ENCODE measurements at places on chromosomes 7 and 10.

DNA sequence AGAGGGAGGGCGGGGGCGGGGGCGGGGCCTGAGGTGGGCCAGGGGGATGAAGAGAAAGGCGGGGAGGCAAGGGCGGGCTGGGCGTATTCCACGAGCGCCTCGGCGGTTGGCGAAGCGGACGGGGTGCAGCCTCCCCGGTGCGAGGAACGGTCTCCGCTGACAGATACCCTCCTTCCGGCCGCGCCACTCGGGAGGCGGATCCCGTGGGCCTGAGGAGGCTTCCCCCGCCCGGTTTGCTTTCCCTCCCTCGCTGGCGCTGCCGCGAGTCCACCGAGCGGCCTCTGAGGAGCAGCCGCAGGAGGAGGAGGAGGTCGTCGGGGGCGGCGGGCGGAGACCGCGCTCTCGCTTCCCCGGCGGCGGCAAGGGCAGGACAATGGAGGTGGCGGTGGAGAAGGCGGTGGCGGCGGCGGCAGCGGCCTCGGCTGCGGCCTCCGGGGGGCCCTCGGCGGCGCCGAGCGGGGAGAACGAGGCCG, at the start of gene TRIM24:
Gene TRIM24, plus strand, starts transcription at position 84 of the 473 bp plus-strand sequence. Its CDS starts 290 bp downstream, at position 374.
- DNase-seq = no peak

GRCh38 chr7:91533996-91534395, 269.8 kb downstream of the FZD1 start:
- no peak for DNase-seq

DNA sequence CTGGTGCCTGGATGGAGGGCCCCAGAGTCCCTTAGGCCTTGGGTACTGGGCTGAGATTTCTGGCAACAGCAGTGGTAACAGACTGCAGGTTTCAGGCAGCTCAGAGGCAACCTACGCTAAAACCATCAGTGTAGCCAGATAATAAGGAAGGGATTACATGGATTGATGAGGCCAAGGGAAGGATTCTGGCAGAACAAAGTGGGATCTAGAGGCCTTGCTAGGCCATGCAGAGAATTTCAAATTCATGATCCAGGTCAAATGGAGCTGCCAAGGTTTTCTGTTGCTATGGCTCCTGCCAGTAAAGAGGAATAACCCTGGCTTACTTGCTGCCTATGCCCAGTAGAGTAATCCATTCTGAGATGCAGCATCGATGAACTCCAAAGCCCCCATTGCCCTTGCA, 445.7 kb downstream of the ADRA2A start:
- no peak for DNase-seq

DNA sequence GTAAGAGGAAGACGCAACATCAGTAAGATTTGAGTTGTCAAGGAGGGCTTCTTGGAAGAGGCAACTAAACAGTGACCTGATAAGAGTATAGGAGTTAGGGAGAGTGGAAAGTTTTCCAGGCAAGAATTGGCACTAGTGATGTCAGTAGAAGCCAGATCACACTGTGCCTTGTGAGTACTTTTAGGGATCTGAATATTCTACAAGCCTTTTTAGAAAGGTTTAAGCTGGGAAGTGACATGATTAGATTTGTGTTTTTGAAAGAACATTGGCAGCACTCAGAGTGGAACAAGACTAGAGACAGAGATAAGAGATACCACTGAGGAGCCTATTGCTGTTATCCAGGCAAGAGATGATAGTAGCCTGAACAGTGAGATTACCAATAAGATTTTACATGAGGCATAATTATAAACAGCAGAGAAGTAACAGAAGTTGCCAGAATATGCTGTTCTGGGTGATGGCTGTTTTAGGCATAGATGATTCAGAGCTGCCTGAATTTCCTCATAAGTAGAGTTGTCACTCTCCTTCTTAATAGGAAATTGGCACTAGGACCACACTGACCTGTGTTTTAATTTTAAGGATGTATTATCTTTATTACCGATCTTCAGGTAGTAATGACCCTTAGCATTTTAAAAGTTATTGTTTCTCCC, 45.6 kb downstream of the NHLRC2 start:
- no peak for DNase-seq

- no peak for DNase-seq
Observed at GRCh38 chr7:47402941-47403866, 178.7 kb downstream of the TNS3 start.

- DNase-seq = no peak
Observed at GRCh38 chr7:79880312-79880711, 254.3 kb upstream of the GNAI1 start.

DNA sequence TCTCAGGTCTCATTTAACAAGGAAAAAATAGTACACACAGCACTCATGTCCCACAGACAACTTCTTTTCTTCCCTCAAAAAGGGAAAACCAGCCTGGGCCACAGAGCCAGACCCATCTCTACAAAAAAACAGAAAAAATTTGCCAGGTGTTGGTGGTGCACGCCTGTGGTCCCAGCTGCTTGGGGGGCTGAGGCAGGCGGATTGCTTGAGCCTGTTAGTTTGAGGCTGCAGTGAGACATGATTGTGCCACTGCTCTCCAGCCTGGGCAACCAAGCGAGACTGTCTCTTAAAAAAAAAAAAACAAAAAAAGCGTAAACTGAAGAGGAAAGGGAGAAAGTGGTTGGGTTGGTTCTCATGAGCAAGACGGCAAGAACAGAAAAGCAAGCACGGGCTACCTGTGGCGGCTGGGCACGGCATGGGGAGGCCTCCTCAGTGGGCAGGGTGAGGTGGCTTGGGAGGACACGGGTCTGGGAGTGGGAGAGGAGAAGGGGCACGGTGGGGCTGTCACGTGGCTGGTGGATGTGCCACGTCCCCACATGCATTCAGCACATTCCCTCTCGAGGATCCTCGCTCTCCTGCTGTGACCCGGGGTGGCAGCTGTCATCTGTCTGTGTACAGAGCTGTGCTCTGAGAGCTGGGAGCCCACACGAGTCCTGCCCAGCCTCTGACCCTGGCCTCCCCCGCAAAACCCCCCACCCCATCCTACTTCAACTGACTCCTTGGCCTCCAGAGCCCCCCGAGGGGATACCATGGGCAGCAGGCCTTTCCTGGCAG, 219.7 kb downstream of the MLLT10 start:
- DNase-seq = no peak

GRCh38 chr7:150969475-150969874, 8.6 kb downstream of the KCNH2 start:
- no peak for DNase-seq

DNA sequence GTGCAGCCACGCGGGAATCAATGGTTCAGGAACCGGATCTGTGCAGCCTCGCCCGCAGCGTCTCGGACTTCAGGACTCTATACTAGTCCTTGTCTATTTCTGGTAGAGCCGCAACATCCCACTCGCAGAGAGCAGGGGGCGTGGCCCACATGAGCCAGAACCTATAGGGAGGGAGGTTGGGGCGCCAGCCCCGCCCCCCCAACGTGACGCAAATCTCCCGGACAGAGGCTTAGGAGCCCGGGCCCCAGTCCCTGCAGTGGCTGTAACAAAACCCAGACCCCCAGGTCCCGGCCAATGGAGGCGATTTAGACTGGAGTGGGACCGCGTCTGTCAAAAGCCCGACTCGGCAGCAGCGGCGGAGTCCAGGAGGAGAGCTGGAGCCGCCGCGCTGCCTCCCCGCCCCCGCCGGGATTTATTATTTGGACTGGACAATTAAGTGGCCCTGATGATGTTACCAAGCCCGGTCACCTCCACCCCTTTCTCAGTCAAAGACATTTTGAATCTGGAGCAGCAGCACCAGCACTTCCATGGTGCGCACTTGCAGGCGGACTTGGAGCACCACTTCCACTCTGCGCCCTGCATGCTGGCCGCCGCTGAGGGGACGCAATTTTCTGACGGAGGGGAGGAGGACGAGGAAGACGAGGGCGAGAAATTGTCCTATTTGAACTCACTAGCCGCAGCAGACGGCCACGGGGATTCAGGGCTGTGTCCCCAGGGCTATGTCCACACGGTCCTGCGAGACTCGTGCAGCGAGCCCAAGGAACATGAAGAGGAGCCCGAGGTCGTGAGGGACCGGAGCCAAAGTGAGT, at the start of gene NKX2-3:
Gene NKX2-3, plus strand, starts transcription at position 256 of the 809 bp plus-strand sequence. Its CDS starts 190 bp downstream, at position 446.
- DNase-seq = no peak

- no peak for DNase-seq
Observed at GRCh38 chr10:6465854-6466601, 114.0 kb downstream of the PRKCQ start.

DNA sequence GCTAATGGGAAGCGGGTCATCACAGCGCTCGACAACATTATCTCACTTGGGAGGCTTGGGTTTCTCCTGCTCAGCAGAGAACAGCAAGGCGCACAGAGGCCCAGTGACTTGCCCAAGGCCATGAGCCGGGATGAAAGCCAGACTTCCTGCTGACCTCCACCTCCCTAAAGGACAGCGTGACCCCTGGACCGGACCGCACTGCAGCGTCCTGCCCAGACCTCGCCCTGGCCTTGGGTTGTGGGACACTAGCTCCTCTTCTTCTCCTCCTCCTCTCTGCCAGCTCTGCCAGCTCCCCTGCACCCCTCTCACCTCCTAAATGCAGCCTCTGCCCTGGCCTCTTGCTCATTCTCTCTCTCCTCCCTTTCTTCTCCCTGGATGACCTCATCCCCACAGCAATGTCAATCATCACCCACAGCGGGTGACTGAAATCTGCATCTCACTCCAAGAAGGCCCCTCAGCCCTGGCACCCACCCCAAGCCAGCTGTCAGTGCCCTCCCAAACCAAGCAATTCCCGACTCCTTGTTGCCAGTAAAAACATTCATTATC, 19.4 kb downstream of the SPOCK2 start:
- DNase-seq = no peak

DNA sequence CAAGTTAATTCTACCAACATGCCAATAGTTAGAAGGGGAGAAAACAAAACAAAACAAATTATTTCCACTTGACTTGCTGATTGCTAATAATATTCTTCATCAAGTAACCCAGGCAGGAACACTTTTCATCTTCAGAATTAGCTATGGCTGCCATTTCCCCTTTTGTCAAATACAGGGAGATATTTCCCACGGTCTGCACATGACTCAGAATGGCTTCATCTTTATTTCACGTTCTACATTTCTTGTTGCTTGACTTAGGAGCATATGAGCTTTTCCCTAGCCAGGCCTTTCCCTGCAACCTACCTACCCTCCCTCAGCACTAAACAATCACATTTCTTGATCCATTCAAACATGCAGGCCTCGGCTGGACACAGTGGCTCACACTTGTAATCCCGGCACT, 6.5 kb downstream of the CPVL start:
- no peak for DNase-seq

GRCh38 chr7:81140775-81141174, 221.9 kb upstream of the SEMA3C start:
- no peak for DNase-seq

- DNase-seq = no peak
Observed at GRCh38 chr10:98260752-98261151, 7.2 kb downstream of the LOXL4 start.

GRCh38 chr10:71584461-71584860, 135.1 kb downstream of the C10orf105 start:
- no peak for DNase-seq

DNA sequence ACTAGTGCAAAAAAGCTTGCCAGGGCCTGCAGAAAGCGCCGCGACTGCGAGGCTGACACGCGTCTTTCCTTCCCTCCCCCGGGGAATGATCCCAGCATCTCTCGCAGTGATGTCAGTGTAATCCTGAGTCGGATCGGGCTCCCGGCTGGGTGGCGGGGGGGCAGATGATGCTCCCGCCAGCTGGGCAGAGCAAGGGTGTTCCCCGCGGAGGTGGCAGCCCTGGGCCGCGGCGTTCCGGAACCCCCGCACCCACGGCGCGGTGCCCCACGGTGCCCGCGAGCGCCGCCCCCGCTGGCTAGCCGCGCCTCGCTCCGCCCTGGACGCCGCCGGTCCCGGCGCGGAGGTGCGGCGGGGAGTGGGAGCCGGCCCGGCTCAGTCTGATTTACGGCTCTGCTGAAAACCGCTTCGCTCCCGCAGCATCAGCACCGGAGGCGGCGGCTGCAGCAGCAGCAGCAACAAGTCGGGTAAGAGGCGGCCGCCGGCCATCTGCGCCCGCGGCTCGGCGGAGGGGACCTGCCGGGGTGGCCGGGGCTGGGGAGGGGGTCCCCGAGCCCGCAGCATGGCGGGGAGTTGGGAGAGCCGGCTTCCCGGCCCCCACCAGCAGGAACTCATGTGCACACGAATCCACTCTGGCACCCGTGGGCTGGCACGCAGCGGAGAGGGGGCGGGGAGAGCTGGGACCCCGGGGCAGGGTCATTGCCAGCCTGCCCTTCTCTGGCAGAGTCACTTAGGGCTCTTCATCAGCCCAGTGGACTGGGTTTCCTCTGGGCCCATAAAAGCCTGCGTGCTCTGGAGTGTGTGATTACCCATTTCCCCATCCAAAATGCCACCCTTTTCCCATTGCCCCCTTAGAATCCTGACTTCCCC, at the start of gene ZNF365:
Gene ZNF365, plus strand, starts transcription at position 375 of the 867 bp plus-strand sequence. CDS start 1,825 bp downstream, outside the sequence.
- no peak for DNase-seq

GRCh38 chr10:42951486-42952251, 125.2 kb upstream of the RET start:
- DNase-seq = no peak

DNA sequence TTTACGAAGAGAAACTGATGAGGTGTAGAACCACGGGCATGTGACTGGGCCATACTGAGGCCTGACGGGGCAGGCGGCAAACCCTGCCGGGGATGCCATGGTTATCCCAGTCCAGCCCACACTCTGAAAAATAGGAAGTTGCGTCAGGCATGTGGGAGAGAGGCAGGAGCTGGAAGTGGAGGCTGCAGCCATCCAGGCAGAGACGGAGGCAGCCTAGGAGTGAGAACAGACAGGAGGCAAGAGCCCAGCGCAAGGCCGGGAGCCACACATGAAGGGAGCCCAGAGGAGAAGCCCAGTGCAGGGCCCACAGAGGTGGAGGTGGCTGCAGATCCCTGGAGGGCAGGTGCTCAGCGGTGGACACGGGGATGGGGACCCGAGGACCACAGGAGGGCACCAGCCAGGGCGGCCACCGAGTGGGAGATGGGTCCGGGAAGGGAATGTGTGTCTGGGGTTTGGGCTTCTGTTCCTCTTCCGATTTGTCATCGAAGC, 175.2 kb upstream of the PPP2R2D start:
- no peak for DNase-seq

- DNase-seq = no peak
Observed at GRCh38 chr10:21217748-21218367, 307.6 kb downstream of the SKIDA1 start.

DNA sequence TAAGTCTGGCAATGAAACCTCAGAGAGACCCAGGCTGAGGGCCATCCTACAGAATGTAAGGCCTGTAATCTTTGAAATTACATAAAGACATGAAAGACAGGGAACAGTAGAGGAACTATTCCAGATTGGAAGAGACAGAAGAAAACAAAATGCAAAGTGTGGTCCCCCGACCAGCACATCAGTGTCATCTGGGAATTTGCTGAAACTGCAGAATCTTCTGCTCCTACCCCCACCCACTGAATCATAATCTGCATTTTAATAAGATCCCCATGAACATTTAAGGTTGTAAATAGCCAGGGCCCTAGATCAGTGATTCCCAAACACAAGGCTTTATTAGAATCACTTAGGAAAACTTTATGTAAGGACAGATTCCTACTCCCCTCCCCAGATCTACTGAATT, 154.4 kb downstream of the NOC3L start:
- no peak for DNase-seq

- no peak for DNase-seq
Observed at GRCh38 chr10:48811461-48811860, 126.8 kb downstream of the WDFY4 start.

Data from HS-5 (cell line).